ENCODE measurements at places on chromosomes 6 and 20.

DNA sequence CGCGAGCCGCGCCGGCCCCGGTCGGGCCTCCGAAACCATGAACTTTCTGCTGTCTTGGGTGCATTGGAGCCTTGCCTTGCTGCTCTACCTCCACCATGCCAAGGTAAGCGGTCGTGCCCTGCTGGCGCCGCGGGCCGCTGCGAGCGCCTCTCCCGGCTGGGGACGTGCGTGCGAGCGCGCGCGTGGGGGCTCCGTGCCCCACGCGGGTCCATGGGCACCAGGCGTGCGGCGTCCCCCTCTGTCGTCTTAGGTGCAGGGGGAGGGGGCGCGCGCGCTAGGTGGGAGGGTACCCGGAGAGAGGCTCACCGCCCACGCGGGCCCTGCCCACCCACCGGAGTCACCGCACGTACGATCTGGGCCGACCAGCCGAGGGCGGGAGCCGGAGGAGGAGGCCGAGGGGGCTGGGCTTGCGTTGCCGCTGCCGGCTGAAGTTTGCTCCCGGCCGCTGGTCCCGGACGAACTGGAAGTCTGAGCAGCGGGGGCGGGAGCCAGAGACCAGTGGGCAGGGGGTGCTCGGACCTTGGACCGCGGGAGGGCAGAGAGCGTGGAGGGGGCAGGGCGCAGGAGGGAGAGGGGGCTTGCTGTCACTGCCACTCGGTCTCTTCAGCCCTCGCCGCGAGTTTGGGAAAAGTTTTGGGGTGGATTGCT lies 1.3 kb downstream of the VEGFA start:
- H3K36me3 ChIP-seq = no peaks in the 10 kb centered on the region
- peaks cover 22% of the 10 kb centered on the region for H3K4me1 ChIP-seq
- DNase-seq = peak; percentile 29
- peaks cover 19% of the 10 kb centered on the region for H3K27me3 ChIP-seq
- no peak overlapping the region for H3K27ac ChIP-seq
- H3K4me3 ChIP-seq = peak overlapping the region; percentile 93

DNA sequence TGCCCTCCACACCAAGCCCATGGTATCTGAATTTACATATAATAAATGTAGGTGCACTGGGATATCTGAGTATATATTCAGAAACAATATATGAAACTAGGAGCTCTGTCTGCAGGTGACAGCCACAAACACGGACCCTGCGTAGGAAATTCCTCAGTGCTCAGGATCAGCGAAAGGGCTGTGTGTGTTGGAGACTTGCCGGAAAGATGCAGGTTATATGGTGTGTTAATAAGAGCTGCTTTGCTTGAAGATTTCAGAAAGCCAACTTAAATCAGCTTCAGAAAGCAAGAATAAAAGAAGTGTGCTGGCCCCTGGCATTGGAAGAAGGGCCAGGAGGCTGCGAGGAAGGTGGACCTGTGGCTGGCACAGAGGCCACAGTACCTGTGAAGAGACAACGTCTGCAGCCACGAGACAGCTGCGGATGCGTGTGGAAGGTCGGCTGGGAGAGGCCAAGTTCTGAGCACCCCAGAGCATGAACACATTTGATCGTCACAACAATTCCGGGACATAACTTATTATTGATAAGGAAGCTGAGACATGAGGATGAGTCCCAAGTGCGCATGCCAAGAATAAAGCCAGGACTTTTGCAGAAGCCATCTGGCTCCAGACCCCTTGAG lies 183.2 kb downstream of the DLL1 start:
- no peak overlapping the region for H3K4me3 ChIP-seq
- no peak overlapping the region for H3K27ac ChIP-seq
- H3K36me3 ChIP-seq = no peaks in the 10 kb centered on the region
- peaks cover 33% of the 10 kb centered on the region for H3K27me3 ChIP-seq
- no peak for DNase-seq

GRCh38 chr20:1337441-1337840 lies 8.5 kb upstream of the SDCBP2 start:
- peak overlapping the region; percentile 43 for H3K27ac ChIP-seq
- H3K36me3 ChIP-seq = no peaks in the 10 kb centered on the region
- H3K27me3 ChIP-seq = no peaks in the 10 kb centered on the region
- no peak overlapping the region for H3K4me3 ChIP-seq
- peaks cover 18% of the 10 kb centered on the region for H3K4me1 ChIP-seq

DNA sequence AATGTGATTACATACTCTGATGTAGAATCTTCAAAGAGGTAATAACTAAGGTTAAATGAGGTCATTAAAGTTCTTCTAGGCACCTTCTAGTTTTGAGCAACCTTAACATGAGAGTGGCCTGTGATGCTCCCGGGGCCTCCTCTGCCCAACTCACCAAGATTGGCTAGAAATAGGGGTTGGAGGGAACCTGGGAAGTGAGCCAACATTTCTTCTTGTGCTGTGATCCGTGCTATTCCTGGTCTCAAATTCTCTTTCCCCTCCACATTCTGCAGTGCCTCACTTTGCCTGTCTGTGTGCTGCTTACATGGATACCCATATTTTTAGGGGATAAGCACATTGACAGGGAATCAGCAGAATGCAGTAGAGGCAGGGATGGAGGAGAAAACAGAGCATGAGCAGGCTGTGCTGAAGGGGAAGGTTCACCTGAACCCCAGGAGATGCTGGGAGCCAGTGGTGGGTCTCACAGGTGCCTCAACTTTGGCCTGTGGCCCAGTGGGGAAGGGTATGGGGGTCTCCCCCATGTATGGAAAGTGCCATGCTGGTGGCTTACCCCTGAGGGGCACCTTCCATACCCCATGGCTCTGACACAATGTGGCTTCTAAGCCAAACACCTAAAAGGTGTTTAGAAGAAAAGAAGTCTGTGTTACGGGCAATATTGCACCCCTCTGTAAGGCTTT lies 164.7 kb upstream of the CHD6 start:
- H3K4me1 ChIP-seq = no peaks in the 10 kb centered on the region
- H3K4me3 ChIP-seq = no peak overlapping the region
- H3K27me3 ChIP-seq = peaks cover 29% of the 10 kb centered on the region
- H3K36me3 ChIP-seq = no peaks in the 10 kb centered on the region
- no peak for DNase-seq

GRCh38 chr6:72850040-72850439 lies 228.2 kb downstream of the KCNQ5 start:
- H3K4me1 ChIP-seq = no peaks in the 10 kb centered on the region
- DNase-seq = no peak
- H3K36me3 ChIP-seq = no peaks in the 10 kb centered on the region
- H3K4me3 ChIP-seq = no peak overlapping the region
- no peaks in the 10 kb centered on the region for H3K27me3 ChIP-seq
- H3K27ac ChIP-seq = no peak overlapping the region
